ENCODE measurements at places on chromosomes 3 and 15.

DNA sequence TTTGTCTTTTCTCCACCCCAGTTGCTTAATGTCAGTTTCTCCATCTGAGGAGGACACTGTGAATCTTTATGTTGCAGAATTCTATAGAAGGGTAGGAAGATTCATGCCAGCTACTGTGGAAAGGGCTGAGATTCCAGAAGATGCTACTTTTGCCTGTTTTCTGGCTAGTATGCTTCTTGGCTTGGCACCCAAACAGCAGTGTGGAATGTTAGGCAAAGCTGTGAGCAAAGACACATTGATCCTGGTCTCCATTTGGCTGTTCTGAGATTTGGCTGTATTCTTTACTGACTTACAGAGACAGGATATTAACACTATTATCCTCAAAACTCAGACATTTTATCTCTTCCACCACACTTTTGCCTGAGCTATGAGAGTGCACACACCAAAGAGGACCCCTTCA is 39.3 kb downstream of the PDHB start:
- DNase-seq = no peak

- no peak for DNase-seq
These were observed 16.2 kb downstream of the MBNL1 start for GRCh38 chr3:152284906-152285305.

DNA sequence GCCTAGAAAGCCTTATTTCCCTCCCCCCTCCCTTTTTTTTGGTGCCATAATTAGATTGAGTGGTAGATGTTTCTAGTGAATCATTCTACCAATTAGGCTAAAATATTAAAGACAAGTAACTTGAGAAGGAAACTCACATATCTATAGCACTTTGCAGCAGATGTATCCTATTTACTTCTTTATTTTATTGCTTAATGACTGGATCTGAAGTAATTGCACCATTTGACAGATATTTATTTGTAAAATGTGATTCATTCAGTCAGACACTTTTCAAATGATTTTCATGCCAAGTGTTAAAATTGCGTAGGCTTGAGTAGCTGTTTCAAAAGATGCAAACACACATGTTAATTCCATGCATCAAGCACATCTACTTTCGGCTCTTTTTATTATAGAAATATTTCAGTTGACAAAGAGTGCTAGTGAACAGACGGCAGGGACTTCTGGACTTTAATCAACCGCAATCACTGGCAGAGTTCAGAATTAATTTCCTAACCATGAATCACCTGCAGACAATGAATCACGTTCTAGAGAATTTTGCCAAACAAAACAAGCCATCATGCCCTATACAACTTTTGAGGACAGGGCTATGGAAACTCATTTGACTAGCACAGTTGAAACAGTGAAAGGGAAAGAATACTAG is 636.8 kb downstream of the MECOM start:
- no peak for DNase-seq

- no peak for DNase-seq
These were observed 20.9 kb downstream of the RAF1 start for GRCh38 chr3:12643010-12643380.

GRCh38 chr3:120181632-120182031 is 87.4 kb upstream of the GSK3B start:
- no peak for DNase-seq

DNA sequence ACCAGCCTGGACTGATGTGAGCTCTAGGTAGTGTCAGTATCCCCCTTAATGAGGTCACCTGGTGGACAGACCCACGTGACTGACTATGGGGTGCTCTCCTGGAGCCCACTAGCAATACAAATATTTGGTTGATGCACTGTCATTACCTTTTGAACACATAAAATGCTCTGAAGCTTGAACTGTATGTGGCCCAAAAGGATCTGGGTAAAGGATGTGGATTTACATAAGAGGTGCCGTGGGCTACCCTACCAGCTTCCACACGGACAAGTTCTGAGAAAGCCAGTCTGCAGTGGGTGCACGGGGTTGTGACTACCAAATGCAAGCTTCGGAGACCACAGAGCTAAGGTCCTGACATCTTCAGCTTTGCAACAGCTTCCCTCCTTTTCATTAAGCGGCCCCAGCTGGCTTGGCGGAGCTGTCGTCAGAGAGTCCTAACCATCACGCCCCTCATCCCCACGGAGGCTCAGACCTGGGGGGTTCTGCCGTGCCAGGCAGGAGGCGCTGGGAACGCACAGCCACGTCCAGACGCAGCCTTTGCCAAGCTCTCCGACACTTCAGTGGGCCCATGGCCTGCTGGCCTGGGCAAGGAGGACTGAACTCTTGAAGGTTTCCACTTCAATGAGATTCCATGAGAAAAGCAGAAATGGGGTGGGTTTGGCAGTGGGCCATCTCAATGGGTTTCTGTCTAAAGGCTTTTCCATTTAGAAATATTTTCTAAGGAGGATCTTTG is 228.3 kb downstream of the ADAMTS17 start:
- DNase-seq = no peak

DNA sequence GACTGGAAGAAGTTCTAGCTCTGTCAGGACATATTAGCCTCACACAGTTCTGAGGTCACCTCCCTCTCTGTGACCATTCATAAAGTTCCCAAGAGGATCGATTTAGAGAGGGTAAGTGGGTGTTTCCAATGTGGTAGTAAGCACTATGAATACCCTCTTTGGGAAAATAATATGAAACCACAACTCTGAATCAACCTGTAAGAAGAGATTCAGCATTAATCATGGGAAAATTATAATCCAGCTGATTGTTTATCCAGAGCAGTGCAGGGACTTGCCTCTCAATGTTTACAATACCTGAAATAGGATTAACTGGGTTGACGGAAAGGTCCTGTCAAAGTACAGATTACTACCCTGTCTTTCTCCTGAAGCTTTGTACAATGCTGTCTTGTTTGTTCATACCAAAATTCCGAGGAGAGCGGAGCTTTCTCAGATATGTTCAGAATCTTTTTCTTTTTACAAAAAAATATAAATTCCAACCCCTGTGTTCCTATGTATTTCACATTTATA is 302.9 kb upstream of the DPPA4 start:
- DNase-seq = no peak

DNA sequence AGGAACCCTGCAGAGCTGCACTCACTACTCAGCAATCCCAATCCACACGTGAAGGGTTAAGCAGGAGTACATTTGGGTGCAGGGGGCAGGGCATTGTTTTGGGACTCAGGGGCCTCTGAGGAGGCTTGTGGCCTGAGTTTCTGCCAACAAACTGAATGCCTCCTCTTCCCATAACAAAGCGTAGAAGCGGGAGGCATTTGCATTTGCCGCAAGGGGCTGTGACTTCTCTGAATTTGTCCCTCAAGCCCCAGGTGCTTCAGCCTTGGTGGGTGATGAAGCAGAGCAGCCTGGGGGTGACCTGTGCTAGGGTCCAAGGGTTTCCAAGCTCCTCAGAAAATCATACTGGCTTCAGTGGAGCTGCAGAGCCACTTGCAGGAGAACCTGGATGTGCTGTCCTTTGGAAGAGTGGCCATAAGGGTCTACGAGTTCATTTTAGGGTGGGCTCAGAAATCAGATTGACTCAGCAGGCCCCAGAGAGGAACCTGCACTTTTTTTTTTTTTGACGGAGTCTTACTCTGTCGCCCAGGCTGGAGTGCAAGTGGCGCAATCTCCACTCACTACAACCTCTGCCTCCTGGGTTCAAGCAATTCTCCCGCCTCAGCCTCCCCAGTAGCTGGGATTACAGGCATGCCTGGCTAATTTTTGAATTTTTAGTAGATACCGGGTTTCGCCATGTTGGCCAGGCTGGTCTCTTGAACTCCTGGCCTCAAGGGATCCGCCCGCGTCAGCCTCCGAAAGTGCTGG is 1.4 kb upstream of the RPSA start:
- DNase-seq = no peak

DNA sequence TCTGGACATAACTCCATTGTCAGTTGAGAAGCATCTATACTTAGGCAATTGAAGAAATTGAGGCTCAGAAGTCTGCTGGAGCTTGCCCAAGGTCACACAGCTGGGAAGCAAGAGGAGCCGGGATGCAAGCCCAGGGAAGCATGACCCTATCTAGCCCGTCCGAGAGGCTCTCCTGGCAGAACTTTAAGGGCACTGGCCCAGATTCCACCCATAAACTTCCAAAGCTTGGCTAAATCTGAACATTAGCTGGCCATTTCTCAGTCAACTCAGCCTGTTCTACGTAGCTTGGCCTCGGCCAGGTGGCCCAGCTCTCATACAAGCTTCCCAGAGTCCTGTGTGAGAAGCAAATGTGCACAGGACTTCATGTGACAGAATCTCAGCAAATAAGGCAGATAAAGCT is 75.8 kb downstream of the LRIG1 start:
- no peak for DNase-seq

DNA sequence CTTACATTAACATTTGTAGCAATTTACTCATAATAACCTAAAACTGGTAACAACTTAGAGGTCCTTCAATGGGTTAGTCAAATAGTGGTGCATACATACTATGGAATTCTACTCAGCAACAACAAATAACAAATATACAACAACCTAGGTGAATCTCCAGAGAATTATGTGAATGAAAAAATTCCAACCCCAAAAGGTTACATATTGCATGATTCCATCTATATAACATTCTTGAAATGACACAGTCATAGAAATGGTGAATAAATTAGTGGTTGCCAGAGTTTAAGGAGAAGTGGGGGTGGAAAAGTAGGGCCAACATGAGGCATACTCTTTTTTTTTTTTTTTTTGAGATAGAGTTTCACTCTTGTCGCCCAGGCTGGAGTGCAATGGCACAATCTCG is 12.7 kb upstream of the SNTN start:
- DNase-seq = no peak

- DNase-seq = no peak
These were observed 305.6 kb upstream of the LRRFIP2 start for GRCh38 chr3:37479981-37480380.

GRCh38 chr15:75809986-75810750 is 33.1 kb upstream of the UBE2Q2 start:
- DNase-seq = no peak

DNA sequence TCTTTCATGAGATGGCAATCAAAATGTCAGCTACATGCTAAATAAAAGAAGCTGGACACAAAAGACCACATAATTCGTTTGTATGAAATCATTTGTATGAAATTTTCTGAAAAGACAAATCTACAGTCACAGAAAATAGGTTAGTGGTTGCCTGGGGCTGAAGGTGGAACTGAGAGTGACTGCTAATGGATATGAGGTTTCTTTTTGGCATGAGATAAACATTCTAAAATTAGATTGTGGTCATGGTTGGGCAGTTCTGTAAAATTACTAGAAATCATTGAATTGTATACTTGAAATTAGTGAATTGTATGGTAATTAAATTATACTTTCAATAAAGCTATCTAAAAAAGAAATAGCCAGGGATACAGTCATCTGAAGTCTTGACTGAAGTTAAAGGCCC is 2.7 kb upstream of the DMXL2 start:
- DNase-seq = no peak

DNA sequence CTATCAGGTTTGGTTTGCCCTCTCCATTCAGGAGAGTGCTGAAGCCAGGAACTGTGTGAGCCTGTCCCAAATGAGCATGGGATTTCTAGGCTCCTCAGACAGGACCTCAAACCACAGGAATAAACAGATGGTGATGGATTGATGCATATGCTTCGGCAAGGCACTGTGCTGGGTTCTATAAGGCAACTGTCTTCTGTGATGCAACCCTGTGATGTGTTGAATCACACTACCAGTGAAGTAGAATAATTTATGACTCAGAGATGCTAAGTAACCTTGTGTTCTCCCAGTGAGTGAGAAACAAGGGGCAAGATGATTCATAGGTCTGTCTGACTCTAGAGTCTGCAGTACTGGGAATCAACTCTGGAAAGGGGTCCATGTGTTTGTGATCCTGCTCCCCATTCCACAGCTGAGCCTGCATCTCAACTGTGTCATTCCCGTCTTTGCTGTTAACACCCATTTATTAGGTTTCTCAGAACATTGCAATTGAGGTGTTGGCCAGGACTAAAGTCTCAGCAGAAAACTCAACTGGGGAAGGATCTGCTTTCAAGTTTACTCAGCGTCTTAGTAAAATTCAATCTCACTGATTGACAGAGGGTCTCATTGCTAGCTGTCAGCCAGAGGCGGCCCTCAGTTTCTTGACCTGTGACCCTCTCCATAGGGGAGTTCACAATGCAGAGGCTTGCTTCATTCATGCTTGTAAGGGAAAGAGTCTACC is 510.1 kb upstream of the CFAP20DC start:
- DNase-seq = no peak

GRCh38 chr3:105465251-105465853 is 98.6 kb downstream of the ALCAM start:
- DNase-seq = no peak

DNA sequence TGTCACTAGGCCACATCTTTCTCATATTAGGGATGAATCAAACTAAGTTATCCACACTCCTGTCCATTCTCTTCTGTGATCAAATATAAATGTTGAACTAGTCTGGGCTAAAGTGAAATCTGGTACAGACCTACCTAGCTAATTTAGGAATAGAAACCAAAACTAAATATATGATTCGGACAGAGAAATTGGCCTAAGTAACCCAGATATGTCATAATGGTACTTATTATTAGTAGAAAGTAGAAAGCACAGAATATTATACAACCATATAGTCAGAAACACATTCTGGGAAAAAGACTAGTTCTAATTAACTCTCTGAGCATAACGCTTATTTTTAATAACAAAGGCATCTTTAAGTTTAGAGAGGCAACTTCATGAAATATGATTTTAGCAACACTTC is 389.0 kb downstream of the LSAMP start:
- DNase-seq = no peak

DNA sequence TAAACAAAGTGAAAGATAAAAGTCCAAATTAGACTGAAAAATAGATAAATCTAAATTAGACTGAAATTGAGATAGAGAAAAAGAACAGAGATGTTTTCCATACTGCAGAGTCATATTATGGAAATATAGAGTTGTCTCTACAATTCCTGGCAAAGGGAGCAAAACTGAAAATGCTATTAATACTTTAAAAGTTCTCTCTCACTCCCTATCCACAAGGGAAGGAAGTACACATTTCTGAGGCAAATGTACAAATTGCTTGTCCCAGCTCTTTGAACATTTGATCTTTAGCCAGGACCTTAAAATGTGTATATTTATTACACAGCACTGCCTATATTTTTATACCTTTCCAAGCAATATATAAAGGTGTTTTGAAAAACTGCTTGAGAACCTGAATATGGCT is 225.1 kb upstream of the SEMA6D start:
- DNase-seq = no peak

- no peak for DNase-seq
These were observed 5.4 kb upstream of the LRRC15 start for GRCh38 chr3:194374935-194375334.

- no peak for DNase-seq
These were observed 10.3 kb downstream of the CHP1 start for GRCh38 chr15:41241221-41241964.
